ENCODE measurements at places on chromosomes 12 and 14.

- no peak for DNase-seq
Measured at GRCh38 chr14:99077076-99077843, 194.7 kb downstream of the BCL11B start.

DNA sequence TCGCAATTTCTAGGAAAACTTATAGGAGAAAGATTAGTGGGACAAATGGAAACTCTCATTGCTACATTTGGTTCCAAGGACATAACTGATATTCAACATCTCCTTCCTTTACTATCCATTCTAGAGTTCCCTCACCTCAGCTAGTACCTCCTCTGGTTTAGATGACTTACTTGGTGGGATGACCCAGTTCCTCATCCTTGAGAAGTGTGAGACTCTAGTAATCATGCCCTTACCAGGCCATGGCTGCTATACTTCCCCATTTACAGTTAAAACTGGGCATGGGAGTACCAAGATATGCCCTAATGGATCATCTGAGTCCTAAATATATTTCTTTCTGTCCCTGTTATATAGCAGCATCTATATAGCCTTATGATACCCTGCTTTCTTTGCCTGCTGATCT lies 58.1 kb downstream of the IFT81 start:
- no peak for DNase-seq

- DNase-seq: no peak
Measured at GRCh38 chr12:43165351-43165750, 386.7 kb downstream of the ADAMTS20 start.

DNA sequence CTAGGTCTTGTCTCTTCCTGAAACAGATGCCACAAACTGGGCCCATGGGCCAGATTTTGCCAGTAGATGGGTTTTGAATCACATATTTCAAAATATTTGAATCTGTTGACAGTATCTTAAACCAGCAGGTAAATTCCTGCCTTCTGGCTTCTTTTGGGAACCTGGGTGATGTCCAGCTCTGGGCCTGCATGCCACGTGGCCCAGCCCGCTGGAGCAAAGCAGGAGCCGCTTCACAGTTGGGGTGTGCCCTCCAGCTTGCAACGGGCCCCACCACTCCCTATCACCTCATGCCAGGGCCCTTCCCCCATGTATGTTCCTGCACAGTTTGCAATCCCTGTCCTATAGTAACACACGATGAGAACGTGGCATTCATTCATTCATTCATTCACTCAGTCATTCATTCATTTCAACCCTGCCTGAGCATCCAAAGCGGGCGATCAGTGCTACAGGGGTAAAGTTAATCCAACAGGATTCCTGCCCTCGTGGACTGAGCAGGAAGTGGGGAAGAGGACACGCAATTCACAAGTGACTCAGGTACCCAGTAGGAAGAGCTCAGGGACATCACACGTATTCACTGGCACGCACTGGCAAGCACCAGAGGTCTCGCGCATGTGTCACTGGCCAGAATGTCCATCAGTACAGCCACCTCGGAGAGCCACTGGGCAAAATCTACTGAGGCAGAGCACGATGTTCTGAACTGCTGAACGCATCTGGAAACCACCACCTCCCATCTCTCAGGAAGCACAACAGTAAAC lies 27.8 kb downstream of the SCARB1 start:
- DNase-seq: no peak

DNA sequence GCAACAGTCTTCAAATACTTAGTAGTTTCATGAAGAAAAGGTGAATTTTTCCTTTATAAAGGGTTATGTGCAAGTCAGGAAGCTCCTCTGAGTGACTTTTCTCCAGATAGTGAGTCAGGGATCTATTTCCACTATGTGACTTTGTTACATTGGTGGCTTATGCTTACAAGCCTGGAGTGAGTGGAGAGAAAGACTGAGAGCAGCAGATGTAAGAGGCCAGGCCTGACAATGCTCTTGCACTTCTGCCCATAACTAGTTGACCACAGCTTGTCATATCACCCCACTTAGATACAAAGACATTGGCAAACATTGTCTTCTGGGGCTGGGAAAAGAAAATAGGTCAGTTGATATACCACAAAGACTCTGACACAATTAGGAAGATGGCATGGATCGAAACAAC lies 236.5 kb downstream of the PDZRN4 start:
- DNase-seq: no peak

GRCh38 chr12:16238661-16239060 lies 38.8 kb downstream of the SLC15A5 start:
- DNase-seq: no peak

GRCh38 chr14:77988096-77988870 lies 181.9 kb upstream of the NRXN3 start:
- DNase-seq: no peak

DNA sequence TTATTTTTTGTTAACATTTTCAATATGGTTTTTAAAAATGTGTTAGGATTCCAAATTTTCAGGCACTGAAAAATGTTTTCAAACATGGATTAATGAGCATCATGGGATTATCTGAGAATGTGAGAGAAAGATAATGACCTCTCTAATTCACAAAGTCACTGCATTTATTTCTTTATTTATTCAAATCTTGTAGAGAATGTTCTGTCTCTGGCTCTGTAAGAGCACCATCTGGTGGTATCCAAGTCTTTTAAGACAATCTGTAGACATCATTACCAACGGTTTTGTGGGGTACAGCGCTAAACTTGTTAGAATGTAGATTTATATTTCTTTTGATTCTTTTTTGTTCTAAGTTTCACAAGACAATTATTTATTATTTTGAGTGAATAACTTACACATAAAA lies 956.0 kb upstream of the NOVA1 start:
- no peak for DNase-seq

DNA sequence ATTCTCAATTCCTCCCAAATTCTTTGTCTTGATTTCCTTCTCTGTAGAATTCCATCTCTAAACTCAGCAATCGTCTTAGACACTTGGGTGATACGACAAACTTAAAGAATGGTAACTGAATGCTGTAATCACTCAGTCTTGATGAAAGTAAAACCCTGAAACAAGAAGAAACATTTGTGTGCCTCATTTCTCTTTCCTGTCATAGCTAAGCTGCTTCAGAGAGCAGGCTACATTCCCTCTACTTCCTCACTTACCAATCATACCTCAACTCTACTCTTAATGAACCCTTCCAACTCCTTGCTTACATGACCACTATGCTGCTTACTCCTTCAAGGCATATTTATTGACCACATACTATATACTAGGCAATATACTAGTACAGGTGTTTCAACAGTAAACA lies 8.3 kb downstream of the MAP4K5 start:
- DNase-seq: no peak

All from bone marrow (tissue), 2 donors.